ENCODE measurements at places on chromosomes 1 and 21.

- DNase-seq = no peak
Observed at GRCh38 chr1:59752556-59753414, 62.0 kb upstream of the HOOK1 start.

- DNase-seq = no peak
Observed at GRCh38 chr21:45513003-45513717, 29.1 kb downstream of the SLC19A1 start.

DNA sequence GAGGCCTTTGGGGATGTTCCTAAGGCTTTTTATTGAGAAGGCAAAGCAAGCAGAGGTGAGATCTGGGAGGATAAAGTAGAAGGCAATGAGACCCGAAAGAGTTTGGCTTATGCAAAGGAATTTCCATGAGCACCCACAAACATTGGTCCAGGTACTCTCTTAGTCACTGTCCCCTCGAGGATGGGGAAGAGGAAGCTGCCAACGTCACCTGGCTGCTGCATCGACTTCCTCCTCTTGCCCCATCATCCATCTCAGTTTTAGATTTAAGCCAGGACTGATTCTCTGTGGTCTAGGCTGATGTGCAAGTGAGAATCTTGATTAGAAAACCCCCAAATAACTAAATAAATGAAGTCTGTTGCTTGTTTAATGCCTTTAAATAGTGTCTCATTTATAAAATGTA lies 28.7 kb downstream of the RUNX1 start:
- peak; percentile 68 for DNase-seq

- DNase-seq = no peak
Observed at GRCh38 chr21:32317726-32318125, 19.1 kb downstream of the MRAP start.

DNA sequence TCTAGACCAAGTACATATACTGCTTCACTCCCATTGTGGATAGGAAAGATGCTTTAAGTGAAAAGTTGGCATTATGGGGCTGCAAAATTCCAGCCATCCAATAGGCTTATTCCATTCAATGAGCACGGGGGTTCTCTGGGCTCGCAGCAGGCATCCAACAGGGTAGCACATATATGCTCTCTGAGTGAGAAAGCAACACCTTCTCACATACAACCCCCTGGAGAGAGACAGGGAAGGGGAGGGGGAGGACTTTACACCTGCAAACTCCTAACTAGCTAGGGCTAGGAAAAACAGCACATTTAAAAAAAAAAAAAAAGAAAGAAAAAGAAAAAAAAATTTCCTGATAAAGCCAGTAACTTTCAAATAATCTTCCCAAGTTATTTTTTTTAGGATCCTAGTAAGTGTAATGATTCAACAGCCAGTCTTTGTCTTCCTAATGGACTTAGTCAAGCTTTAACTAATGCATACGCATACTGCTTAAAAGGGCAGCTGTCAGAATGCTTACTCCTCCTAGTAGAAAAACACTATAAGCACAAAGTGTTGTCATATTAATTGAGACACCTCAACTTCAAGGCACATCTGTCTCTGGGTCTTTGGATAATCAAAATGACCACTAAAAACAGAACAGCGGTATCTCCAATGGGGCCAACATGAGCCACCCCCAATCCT lies 18.7 kb downstream of the PSMB2 start:
- no peak for DNase-seq

GRCh38 chr1:233884461-233885151 lies 19.9 kb upstream of the SLC35F3 start:
- no peak for DNase-seq

DNA sequence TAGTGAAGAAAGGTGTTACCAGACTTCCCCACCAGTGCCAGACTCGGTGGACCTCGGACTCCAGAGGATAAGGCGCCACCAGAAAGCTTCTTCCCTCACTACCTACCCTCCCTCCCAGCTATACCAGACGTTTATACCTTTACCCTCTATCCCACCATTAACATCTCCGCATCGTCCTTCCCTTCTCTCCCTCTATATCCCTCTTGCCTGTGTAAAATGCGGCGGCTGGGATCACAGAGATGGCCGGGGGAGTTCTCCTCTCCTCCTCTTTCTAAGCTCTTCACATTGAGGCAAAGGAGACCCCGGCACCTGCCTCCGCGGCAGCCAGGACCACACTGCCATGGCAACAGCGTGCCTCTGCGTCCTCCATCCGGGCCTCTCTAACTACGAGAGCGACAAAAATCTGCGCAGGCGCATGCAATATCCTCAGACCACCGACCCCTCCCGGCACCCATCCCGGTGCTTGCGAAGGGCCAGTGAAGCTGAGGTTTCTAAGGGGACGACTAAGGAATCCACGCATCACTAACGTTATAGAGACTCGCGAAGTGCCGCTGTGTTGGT lies at the start of gene CCDC181:
TSS of gene CCDC181 (minus strand) at position 394 of the 561 bp plus-strand sequence. CDS start 2,547 bp downstream, outside the sequence.
- DNase-seq = peak; percentile 87

DNA sequence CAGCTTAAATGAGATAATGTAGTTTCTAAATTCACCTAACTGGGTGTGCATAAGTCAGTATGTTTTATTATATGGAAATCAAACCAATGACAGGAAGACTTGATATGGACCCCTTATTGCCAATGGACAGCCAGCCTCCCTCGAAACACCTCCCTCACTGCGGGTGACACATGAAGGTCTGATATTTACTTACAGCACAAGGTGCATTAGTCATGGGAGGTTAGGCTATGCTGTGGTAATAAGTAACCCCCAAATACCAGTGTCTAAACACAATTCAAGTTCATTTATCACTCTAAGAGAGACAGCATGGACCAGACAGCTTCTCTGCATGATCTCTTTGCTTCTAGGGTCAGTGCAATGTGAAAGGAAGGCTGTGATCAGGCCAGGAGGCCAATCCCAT lies 126.0 kb upstream of the KCNJ6 start:
- no peak for DNase-seq

DNA sequence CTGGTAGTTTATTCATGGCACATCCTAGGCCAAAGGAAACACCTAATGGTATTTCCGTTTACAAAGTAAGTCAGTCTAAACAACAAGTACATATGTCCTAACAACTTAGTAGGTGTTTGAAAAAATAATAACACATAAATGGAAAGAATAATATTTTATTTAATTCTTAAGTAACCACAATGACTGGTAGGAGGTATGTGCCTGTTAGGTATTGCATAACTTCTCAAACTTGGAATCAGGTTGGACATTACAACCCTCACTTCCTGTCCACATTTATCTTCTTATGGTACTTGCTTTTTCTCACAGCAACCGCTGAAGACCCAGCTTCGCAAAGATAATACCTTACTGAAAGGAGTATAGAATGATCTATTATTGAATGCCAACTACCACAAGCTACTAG lies 64.2 kb downstream of the VPS13D start:
- DNase-seq = no peak

DNA sequence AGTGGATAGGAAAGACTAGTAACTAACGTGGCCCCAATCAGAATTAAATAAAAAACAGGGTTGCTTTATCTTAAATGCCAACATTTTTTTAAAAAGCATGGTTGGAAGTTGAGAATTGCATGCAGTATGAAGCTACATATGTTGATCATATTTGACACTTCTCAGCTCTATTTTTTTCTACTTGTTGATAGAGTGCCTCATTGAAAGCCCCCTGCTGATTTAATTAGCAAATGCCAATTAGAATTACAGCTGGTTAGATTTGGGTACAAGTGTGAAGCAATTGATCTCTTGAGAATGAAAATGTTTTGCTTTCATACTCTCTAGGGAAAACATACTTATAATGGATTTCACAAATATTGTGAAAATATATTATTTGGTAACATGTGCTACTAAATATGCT lies 40.5 kb downstream of the CHD1L start:
- DNase-seq = no peak

DNA sequence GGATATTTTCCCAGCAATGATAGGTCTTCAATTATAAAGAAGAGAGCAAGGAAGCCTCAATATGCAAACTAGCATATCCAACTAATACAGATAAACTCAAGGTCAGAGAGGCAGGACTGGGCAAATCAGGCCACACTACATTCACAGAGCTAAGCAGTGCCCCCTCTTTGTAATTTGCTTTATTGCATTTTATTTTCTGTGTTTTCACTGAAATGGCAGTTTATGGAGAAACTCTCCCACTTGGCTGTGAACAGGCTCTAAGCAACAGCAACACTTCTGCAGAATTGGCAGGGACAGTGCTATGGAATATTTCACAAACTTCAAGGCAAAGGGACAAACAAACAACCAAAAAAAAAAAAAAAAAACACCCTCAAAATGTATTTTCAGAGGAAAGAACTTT lies 93.4 kb upstream of the SOD1 start:
- no peak for DNase-seq

- no peak for DNase-seq
Observed at GRCh38 chr21:26801498-26801897, 43.7 kb downstream of the ADAMTS1 start.

DNA sequence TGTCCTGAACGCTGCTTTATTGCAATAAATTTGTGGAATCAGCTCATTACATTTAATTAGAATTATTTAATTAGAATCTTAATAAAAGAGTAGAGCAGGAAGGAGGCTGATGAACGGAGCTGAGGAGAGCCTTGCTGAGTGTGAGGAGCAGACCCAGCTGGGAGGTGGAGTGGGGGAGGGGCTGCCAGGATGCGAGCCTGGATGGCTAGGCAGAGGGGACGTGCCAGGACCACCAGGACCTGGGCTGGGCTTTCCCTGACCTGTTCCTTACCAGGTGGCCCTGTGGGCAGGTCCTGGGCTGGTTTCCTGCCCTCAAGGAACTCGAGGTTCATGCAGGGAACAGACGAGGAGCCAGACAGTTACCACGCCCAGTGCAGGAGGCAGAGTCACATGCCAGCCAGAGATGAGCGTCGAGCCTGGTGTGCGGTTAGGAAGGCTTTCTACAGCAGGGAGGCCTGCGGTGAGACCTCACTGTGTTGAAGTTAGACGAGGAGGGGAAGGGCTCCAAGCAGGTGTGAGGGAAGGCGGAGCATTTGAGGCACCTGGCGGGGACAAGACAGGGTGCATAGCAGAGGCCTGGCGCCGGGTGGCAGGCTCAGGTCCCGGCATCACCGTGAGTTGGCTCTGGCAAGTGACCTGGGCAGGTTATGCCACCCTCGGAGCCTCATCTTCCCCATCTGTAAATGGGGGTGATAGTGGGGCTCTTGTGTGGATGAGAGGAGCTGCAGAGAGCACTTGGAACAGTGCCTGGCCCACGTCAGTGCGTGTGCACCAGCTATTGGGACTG lies 33.9 kb downstream of the LDLRAP1 start:
- DNase-seq = no peak

DNA sequence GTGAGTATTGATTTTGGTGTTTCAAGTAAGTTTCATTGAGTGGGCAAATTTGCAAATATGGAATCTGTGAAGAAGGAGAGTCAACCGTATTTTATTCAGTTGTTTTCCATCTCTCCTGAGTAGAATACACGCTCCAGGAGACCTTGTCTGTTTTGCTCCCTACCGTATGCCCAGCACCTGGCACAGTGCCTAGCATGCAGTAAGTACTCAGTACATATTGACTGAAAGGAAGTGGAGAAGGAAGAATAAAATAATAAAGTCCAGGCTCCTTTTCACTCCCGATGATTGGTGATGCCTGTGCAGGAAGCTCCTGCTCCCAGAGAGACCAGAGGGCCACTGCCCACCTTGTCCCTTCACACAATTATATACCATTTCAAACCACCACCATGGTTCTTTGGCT lies 59.4 kb upstream of the NEK2 start:
- DNase-seq = no peak

DNA sequence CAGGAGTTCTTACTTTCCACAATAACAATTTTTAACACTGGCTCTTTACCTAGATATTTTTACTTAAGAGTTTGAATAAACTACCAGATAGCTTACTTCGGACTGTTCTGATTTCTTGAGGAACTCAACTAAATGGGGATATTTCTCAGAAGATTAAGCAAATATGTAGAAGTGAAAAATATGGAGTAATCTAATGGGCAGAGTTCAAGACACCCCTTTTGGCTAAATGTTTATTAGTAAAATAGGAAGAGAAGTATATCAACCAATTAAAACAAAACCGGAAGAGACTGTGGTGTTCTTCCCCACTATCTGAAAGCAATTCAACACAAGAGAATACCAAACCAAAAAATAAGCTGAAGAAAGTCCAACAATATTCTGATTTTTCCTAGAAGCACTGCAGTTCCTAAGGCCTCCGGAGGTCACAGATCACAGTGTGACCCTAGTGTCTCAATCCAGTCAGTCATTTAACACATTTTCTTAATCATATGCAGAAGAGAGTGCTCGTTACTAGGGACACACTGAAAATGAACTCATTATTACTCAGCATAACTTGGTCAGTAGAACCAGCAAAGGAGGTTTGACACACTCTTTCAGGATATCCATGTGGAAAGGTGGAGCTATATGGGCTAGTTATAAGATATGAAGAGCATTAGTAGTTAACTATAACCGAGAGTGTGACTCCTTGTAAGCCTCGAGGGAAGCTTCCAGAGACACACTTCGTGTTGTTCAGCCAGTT lies 5.2 kb downstream of the SIPA1L2 start:
- no peak for DNase-seq

DNA sequence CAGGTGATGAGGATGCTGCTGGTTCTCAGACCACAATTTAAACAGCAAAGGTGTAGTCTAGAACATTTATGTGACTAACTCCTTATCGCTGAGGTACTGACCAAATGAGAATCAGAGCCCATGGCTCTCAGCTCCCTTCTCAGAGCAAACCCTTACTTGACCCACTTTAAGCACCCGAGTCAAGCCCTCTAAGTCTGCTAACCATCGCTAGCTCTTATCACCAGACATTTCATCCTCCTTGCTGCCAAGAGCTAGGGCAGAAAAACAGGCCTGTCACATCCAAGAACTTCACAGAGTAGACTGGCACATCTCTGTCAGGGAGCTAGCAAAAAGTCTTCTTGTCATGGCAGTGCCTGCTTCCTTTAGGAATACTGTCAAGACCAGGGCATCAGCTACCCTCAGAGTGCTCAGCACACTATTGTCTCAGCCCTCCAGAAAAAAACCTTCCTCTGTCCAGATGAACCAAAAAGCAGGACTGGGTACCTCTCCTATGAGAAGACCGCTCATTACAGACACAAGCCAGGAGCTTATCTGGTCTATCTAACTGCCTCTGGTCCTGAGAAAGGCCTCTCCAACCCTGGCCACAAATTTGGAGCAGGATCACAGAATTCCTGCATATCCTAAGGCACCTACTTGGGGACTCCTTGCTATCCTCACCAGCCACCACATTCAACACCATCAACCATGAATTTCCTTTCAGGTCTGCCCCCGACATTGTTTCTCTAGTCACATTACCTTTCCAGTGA lies 26.2 kb downstream of the ERI3 start:
- DNase-seq = no peak

DNA sequence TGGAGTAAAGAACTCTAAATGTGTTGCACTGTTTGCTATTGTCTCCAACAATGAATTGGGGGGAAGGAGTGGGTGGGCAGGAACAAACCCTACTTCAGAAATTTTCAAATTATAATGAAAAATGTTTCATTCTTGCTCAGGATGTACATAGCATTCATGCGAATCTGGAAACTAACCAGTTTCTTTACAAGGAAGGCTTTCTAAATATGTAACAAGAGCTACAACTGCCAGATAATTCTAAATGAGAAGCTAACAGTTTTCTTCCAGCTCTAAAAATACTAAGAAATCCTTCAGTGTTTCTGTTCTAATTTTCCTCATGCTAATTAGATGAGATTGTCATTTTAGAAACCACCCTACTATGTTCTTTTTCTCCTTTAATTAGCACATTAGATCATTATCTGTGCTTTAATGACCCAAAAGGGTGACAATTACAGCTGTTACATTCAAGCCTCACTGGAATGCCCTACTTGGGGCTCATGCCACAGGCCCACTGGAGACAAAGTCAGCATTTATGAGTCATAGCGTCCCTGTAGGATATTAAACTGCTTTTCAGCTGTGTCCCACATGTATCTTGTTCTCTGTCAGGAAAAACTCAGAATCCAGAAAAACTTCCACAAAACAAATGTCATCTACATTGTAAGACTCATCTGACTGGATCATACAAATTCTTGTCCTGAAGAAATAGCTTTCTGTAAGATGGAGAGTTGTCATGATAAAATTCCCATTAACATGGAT lies 804.6 kb upstream of the CXADR start:
- DNase-seq = no peak

Data from activated CD8-positive, alpha-beta T cell treated with anti-CD3 and anti-CD28 coated beads for 36 hours (primary cell).